ENCODE measurements at places on chromosomes 1 and 21. TPM values are rescaled to one million over a fixed set of nuclear protein-coding genes. Genes with fewer than 3 reads are reported as not detected.

DNA sequence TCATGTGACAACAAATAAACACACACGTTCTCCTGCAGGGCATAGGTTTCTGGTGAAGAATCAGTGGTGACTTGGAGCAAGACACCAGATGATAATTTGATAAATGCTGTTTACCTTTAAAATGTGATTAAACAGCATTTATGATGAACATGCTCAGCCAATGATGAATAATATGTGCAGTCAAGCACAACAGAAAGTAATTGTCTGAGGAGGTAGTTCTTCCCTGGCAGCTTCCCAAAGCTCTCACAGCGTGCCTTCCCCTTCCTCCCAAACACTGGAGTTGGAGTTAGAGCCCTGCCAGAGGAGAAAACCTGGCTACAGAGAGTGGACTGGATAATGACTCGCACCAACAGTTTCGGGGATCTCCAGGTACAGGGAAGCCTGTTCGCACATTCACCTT, 463.5 kb downstream of the SMYD3 start:
- no peak overlapping the region for H3K27ac ChIP-seq
- no peak overlapping the region for H3K4me3 ChIP-seq
- H3K4me1 ChIP-seq: no peaks in the 10 kb centered on the region
- no peaks in the 10 kb centered on the region for H3K27me3 ChIP-seq
- H3K36me3 ChIP-seq: no peaks in the 10 kb centered on the region

- H3K36me3 ChIP-seq: no peaks in the 10 kb centered on the region
- DNase-seq: no peak
- no peaks in the 10 kb centered on the region for H3K27me3 ChIP-seq
- no peaks in the 10 kb centered on the region for H3K4me1 ChIP-seq
- H3K4me3 ChIP-seq: no peak overlapping the region
- H3K27ac ChIP-seq: no peak overlapping the region
These were observed 339.4 kb upstream of the SNX7 start for GRCh38 chr1:98322086-98322485.

GRCh38 chr1:103267266-103267665, 158.9 kb upstream of the COL11A1 start:
- H3K27me3 ChIP-seq: no peaks in the 10 kb centered on the region
- no peaks in the 10 kb centered on the region for H3K36me3 ChIP-seq
- no peaks in the 10 kb centered on the region for H3K4me1 ChIP-seq
- DNase-seq: no peak

DNA sequence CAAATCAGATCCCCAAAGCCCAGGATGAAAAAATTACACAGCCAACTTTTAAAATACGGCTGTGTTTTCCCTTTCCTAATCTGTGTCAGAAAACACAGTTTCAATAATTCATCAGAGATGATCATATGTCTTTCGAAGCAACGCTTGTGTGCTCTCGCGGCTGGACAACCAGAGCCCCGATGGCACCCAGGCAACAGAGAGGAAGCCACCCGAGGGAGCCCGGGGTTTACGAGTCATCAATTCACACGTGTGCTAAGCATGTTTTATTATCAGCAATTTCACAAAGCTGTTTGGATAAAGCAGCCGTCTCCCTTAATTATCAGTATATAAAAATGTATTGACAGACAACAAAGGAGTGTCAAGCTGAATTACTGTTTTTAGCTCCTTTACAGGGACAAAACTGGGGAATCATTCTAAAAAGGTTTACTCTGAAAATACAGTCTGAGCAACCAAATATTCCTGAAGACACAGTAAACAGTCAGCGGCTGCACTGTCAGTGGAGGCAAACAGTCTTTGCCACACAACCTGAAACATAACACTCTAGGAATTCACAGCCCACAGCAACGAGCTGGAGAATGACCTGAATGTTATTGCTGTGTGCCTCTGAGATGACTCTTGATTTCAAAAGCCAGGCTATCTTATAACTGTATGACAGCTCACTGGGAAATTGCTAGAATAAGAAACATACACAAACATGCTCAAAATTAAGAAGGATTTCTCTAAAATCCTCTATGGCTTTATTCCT, 201.0 kb downstream of the SIPA1L2 start:
- no peak overlapping the region for H3K4me3 ChIP-seq
- H3K36me3 ChIP-seq: peaks cover 59% of the 10 kb centered on the region
- H3K27me3 ChIP-seq: no peaks in the 10 kb centered on the region
- H3K27ac ChIP-seq: no peak overlapping the region

- H3K27me3 ChIP-seq: no peaks in the 10 kb centered on the region
- H3K27ac ChIP-seq: no peak overlapping the region
- no peak overlapping the region for H3K4me3 ChIP-seq
- peaks cover 19% of the 10 kb centered on the region for H3K4me1 ChIP-seq
These were observed 22.1 kb downstream of the ZBTB17 start for GRCh38 chr1:15953791-15954241.

DNA sequence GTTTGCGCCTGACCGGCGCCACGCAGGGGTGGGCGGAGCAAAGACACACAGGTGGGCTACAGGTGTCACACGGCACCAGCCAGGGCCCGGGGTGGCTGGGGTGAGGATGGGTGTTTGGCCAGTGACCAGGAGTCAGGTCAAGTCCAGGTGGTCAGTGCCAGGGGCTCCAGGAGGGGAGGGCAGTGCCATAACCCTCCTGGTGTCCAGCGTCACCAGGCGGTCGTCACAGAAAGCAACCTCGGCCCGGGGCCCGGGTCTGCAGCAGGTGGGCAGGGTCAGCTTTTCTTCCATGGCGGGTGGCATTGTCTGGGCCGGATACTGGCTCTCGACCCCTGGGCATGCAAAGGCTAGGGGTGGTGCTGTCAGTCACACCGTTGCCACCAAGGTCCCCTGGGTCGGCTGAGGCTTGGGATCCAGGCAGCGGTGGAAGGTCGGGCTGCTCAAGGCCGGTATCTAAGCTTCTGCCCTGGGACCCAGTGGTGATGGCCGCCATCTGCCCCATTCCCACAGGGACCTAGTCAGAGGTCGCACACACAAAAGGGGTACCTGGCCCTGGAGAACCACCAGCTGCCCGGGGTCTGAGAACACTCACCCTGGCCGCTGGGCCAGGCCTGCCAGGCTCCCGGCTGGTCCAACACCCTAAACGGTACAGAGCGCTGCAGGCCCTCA, 1.8 kb downstream of the FNDC10 start:
- no peaks in the 10 kb centered on the region for H3K36me3 ChIP-seq
- no peak overlapping the region for H3K27ac ChIP-seq
- peaks cover 22% of the 10 kb centered on the region for H3K4me1 ChIP-seq
- DNase-seq: no peak

DNA sequence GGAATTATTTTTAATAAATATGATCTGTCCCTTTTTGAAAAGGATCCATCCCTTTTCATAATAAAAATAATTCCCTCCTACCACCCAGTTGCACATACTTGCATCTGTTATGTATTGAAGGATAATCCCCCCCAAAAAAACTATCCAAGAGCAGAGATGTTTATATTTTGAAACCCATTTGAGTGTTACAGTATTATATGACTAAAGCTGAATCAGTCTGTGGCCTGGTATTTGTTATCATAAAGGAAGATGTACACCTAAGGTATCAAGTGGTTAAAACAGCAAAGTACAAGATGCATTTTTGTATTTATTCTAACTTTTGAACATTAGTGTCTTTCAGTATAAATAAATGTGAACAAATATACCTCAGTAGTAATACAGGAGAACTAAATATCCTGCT, 12.7 kb upstream of the TGFB2 start:
- no peak for DNase-seq
- no peak overlapping the region for H3K4me3 ChIP-seq
- no peak overlapping the region for H3K27ac ChIP-seq
- no peaks in the 10 kb centered on the region for H3K36me3 ChIP-seq

DNA sequence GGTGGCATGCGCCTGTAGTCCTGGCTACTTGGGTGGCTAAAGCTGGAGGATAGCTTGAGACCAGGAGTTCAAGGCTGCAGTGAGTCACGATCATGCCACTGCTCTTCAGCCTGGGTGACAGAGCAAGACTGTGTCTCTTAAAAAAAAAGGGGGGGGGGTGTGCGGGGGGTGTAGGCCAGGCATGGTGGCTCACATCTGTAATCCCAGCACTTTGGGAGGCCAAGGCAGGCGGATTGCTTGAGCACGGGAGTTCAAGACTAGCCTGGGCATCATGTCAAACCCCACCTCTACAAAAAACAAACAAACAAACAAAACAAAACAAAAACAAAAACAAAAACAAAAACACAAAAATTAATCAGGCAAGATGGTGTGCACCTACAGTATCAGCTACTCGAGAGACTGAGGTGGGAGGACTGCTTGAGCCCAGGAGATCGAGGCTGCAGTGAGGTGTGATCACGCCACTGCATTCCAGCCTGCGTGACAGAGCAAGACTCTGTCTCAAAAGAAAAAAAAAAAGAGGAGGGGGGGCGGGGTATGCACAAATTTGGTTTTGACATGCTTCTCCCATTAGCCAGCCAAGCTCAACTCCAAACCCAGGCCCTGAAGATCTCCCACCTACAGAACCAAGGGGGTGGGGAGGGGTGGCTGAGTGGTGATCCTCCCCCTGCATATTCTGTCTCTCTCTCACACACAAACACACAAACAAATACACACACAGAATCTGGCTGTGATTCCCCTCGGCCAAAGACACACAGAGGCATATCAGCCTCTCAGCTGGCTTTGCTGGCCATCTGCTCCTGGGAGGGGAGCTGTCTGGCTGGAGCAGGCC, 3.1 kb downstream of the PTAFR start:
- H3K27me3 ChIP-seq: no peaks in the 10 kb centered on the region
- no peaks in the 10 kb centered on the region for H3K36me3 ChIP-seq
- DNase-seq: no peak
- peak overlapping the region; percentile 71 for H3K27ac ChIP-seq
- H3K4me3 ChIP-seq: no peak overlapping the region

The SESN2 gene
- 4.1 TPM for total RNA-seq

All from Peyer's patch (tissue), 4 donors.